ENCODE measurements at places on chromosomes 7 and 10.

DNA sequence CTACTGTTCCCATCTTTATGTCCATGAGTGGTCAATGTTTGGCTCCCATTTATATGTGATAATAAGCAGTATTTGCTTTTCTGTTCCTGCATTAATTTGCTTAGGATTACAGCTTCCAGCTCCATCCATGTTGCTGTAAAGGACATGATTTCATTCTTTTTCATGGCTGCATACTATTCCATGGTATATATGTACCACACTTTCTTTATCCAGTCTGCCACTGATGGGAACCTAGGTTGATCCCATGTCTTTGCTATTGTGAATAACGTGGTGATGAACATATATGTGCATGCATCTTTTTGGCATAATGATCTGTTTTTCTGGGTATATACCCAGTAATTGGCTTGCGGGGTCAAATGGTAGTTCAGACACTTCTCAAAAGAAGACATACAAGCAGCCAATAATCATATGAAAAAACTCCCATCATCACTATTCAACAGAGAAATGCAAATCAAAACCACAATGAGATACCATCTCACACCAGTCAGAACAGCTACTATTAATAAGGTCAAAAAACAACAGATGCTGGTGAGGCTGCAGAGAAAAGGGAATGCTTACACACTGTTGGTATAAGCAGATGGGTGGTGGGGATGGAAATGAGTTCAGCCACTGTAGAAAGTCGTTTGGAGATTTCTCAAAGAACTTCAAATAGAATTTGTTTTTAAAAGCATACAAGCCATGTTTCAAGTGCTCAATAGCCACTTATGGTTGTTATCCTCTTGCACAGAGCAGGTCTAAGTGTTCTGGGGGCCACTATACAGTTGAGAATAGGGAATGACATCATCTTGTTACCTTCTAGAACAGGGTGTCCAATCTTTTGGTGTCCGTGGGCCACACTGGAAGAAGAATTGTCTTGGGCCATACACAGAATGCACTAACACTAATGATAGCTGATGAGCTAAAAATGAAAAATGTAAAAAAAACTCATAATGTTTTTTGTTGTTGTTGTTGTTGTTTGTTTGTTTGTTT lies 23.2 kb upstream of the SDK1 start:
- DNase-seq = no peak

DNA sequence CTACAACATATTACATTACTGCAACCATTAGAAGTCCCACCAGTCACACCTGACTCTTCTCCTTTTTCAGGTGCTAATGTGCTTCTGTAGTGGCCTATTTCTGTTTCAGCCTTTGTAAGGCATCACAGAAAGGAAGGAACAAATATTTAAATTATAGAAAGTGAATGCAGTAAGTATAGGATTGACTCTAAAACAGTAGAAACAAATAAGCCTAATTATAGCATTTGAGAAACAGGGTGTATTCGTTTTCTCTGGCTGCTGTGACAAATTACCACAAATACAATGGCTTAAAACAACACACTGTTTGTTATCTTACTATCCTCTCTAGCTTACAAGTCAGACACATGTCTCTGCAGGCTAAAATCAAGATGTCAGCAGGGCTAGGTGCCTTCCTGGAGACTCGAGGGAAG lies 69.4 kb downstream of the CCSER2 start:
- DNase-seq = no peak

GRCh38 chr10:84075226-84076046 lies 63.9 kb upstream of the GHITM start:
- no peak for DNase-seq

GRCh38 chr10:124705817-124706461 lies 38.2 kb downstream of the FAM53B start:
- no peak for DNase-seq

GRCh38 chr7:118995350-118995749 lies 770.8 kb downstream of the ANKRD7 start:
- no peak for DNase-seq

- no peak for DNase-seq
These were observed 538 bp downstream of the TRIM8 start for GRCh38 chr10:102644646-102645387.

GRCh38 chr7:38303866-38304265 lies 30.4 kb upstream of the TARP start:
- no peak for DNase-seq

- no peak for DNase-seq
These were observed 7.9 kb downstream of the OSBPL3 start for GRCh38 chr7:24972166-24972477.

- no peak for DNase-seq
These were observed 35.1 kb downstream of the EGFR start for GRCh38 chr7:55053651-55054571.

- DNase-seq = no peak
These were observed 18.3 kb downstream of the UBN2 start for GRCh38 chr7:139249179-139249810.

- no peak for DNase-seq
These were observed 27.1 kb downstream of the ATXN7L1 start for GRCh38 chr7:105849122-105849855.

- peak; percentile 16 for DNase-seq
These were observed 26.1 kb downstream of the PLAC9 start for GRCh38 chr10:80158598-80159127.

DNA sequence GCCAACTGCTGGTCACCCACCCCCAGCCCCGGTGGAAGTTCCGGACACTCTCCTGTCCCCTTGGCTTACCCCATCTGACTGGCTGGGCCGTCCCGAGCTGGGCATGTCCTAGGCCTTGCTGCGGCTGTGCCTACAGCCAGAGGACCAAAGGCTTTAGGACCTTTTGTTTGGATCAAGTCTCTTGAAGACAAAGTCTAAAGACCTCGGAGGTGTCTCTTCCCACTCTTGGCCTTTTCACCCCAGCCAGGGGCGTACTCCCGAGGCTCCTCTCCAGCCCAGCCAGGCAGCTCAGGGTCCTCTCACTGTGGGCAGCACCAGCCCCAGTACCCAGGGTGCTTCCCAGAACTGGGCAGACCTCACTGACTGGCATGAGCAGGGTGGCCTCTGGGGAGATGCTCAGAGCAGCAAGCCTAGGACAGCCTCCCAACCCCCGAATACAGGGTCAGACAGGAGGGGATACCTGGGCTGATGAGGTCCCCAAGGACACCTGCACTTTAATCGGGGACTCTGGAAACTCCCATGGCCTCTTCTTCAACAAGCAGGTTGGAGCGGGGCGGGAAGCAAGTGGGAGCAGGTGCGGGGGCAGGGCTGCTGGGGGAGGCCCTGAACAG lies 2.7 kb upstream of the PWWP2B start:
- no peak for DNase-seq

- no peak for DNase-seq
These were observed 91.1 kb downstream of the COL13A1 start for GRCh38 chr10:69892816-69893215.

GRCh38 chr7:110317541-110318265 lies 773.2 kb upstream of the LRRN3 start:
- DNase-seq = no peak

- DNase-seq = no peak
These were observed 29.1 kb downstream of the EZH2 start for GRCh38 chr7:148854983-148855382.

GRCh38 chr7:15370441-15370840 lies 191.4 kb downstream of the AGMO start:
- no peak for DNase-seq

DNA sequence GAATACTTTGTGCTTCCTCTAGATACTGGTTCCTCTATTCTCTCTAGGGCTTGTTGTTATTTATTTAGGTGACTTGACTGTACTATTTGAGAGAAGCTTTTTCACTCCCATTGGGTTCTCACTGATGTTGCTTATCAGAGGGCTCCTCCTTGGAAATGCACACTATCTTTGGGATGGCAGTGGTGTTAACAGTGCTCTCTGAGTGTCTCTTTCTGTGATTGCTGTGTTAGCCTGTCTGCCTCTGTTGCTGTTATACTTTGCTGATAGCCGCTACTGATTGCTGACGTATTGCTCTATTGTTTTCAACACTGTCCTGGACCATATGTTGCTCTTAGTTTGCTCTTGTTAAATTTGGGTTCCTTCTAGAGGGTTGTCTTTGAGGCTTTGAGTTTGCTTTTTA lies 34.7 kb downstream of the ZNF33A start:
- DNase-seq = no peak

DNA sequence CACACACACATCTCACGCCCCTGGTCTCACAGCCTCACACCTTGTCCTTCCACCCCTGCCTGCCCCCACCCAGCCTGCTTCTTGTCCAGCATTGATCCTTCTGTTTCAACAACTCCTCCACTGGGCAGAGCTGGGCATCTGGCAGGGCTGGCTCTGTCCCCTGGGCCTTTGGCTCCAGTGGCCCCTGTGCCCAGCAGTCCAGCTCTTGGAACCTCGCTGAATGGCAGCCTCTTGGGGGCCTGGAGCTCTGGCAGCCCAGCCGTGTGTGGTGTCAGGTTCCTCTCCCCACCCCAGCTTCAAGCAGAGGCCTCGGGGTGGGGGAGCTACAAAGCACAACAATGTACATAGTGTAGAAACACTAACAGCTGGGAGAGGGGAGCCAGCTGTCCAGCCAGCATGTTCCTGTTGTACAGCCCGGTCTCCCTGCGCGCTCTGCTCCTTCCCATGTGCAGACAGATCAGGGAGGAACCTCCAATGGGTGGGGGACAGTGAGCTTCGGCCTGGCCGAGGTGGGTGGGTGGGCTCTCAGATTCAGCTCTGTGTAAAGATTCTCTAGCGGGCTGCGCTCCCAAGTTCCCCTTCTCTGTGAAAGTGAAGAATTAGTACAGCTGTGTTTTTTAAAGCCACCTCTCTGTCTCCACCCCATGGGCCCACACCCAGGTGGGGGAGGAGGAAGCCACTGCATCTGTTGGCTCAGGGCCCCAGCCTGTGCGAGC lies 19.4 kb downstream of the ZMIZ2 start:
- DNase-seq = peak; percentile 45

DNA sequence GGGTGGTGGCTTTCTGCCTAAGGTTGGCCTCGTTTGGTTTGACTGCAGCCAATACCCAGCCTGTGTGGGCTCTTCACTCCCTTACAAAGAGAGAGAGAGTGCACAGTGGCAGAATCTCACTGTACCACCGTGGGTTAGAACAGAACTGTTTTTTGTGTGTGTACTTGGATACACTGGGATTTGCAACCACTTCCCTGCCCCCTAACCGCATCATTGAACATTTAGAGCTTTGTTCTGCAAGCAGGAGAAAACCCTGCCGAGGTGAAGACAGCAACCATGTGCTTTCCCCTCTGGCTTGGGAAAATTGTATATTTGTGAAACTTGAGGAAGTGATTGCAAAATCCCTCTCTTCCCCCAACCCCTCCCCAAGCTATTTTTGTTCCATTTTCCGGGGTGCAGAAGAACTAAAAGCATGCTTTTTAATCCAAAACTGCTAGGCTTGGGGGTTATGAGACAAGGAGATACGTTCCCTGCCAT lies 201.2 kb downstream of the TCF7L2 start:
- no peak for DNase-seq

DNA sequence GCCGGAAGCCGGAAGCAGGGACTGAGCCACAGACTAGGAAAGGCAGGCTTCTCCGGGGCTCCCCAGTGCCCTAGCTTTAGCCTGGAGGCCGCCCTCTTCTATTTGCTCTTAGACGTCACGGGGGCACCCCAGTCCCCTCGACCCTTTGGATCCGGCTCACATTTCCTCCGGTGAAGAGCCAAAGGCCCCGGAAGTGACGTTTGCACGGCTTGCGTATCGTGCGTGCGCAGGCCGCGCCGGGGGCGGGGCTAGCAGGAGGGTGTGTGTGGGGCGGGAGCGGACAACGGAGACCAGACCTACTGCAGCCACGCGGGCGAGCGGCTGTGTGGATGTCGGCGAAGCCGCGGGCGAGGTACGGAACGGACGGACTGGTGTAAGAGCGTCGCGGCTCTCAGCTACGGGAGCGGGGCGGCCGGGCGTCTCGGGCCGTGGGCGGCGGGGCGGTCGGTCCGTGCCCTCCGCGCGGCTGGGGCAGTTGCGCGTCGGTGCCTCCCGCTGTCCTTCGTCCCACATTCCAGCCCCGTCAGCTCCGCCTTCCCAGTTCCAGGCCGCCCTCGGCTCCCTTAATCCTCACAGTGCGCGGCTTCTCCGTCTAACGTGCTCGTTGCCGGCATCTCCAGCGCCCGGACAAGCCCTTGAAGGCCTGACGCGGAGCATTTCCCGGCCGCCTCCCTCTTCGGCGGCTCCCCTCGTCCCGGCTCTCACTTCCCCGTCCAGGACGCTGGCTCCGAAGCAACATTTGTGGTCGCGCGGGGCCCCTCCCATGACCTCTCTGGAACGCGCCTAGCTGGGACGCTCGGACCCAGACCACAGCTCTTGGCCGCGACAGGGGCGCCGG lies 25.8 kb downstream of the KCTD7 start:
- DNase-seq = peak; percentile 95

GRCh38 chr10:113199459-113199858 lies 249.4 kb downstream of the TCF7L2 start:
- DNase-seq = no peak

DNA sequence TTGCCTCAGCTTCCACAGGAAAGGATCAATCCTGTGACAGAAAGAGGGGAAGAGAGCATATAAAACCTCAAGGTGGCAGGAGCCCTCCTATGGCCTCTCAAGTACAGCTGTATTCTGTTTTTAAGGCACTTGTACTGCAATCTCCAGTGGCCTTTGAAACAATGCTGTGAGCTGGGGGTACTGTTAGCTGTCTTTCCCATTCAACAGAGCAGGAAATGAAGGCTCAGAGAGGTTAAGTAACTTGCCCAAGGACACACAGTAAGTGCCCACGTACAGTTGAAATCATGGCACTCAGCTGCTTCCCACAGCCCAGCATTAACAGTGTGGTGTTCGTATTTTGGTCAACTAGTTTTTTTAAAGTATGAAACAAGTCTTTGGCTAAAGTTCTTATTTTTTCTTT lies 34.0 kb downstream of the DUSP5 start:
- no peak for DNase-seq

GRCh38 chr7:28986028-28986764 lies 28.1 kb upstream of the TRIL start:
- no peak for DNase-seq

DNA sequence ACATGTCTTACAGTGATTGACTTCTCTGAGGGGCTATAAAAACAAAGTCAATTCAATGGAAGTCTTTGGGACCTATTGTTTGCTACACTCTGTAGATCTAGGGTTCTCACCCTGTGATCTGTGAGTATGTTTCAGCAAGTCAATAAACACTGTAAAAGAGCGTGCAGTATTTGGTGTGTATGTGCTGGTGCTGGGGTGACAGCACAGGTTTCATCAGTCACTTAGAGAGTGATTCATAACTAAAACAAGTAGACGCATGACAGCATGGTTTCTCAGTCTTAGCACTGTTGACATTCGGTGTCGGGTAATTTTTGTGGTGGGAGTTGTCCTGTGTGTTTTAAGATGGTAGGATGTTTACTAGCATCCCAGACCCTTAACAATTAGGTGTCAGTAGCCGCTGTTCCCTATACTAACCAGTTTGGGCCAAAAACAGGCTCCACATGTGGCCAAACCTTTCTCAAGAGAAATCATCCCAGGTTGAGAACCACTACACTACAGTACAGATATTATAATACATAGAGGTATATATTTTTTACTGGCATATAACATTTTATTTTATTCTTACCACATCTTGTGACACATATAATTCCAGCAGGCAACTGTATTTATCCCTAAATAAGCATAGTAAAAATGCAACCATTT lies 411.8 kb downstream of the ARL4A start:
- DNase-seq = no peak

GRCh38 chr7:19139706-19140327 lies 5.4 kb downstream of the FERD3L start:
- no peak for DNase-seq

- no peak for DNase-seq
These were observed 628 bp downstream of the HPSE2 start for GRCh38 chr10:99234791-99235657.

GRCh38 chr10:89973326-89973725 lies 271.9 kb downstream of the KIF20B start:
- no peak for DNase-seq

Data from right renal cortex interstitium (tissue), 3 donors.